ENCODE measurements at places on chromosomes 7 and 10.

DNA sequence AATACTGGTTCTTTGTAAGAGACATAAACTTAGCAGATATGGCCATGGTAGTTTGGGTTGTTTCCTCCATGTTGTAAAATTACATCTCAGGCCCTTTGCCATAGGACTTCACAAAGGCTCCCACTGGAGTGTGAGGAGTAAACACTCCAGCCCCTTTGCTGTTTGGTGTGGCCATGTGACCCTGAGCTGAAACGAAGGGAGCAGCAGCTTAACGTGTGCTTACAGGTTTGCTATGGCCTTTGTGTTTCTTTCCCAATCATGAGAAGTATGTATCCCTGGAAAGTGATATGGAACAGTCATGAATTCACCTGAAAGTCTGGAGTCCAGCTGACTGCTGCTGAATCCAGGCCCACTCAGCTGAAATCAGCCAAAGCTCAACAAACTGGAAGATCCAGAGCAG lies 23.8 kb upstream of the SFTPA1 start:
- no peak for DNase-seq

GRCh38 chr10:92430103-92430502 lies 139.1 kb downstream of the MARCHF5 start:
- DNase-seq: no peak

GRCh38 chr7:25929448-25929847 lies 222.6 kb upstream of the NFE2L3 start:
- no peak for DNase-seq

DNA sequence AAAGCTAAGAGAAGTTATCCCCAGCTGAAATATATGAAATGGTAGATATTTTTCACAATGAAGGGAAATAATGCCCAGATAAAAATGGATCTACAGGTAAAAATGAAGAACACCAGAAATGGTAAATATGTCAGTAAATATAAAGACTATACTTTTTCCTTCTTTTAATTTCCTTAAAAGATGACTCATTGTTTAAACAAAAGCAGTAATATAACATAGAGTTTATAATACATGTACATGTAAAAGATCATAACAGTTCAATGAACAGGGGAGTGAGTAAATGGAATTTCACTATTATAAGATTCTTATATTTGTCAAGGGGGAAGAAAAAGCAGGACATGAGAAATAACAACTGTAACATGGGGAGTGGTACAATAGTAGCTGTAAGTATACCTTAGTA lies 7.4 kb downstream of the POT1 start:
- no peak for DNase-seq

DNA sequence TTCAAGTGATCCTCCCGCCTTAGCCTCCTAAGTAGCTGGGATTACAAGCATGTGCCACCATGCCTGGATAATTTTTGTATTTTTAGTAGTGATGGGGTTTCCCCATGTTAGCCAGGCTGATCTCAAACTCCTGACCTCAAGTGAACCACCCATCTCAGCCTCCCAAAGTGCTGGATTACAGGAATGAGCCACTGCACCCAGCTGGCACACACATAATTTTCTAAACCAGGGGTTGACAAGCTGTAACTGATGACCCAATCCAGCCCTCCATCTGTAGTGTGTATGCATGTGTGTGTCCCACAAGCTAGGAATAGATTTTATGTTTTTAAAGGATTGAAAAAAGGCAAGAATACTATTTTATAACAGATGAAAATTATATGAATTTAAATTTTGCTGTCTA lies 125.9 kb upstream of the INSYN2A start:
- no peak for DNase-seq

GRCh38 chr10:112223725-112224124 lies 40.2 kb upstream of the GPAM start:
- peak; percentile 59 for DNase-seq

DNA sequence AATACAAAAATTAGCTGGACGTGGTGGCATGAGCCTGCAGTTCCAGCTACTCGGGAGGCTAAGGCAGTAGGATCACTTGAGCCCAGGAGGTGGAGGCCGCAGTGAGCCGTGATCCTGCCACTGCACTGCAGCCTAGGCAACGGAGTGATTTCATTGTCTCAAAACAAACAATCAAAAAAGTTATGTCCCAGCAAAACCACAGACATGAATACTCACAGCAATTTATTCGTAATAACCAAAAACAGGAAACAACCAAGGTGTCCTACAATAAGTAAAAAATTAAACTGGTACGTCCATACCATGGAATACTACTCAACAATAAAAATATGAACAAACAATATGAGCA lies 11.6 kb upstream of the CYTH3 start:
- DNase-seq: peak; percentile 85

DNA sequence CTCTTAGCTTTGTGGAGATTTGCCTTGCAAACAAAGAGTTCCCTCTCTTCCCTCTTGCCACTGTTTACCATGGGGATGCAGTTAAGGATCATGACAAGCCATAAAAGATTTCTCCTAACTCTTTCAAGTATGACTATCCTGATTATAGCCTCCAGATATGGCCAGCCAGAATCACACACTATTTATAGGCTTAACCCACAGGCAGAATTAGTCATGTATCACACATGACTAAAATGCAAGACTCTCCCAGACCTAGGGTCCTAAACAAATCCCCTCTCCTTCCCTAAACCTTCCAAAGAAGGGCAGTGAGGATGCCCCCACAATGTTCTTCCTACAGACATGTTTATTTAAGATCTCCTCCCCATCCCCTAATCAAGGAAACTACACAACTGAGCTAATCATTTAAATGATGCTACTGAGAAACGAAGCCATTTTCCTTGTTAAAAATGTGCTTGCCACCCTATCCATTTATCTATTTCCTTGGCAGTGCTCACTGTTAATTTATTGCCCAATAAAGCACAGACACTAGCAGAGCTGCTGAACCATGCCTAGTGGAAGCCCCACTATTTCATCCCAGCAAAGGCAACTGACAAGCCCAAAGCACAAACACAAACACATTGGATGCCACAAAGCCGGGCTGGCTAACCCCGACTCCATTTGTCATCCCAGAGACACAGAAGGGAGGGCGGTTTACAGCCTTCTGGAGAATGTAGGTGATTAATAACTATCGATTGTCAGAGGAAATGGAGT lies 363.4 kb downstream of the KCNMA1 start:
- peak; percentile 73 for DNase-seq

DNA sequence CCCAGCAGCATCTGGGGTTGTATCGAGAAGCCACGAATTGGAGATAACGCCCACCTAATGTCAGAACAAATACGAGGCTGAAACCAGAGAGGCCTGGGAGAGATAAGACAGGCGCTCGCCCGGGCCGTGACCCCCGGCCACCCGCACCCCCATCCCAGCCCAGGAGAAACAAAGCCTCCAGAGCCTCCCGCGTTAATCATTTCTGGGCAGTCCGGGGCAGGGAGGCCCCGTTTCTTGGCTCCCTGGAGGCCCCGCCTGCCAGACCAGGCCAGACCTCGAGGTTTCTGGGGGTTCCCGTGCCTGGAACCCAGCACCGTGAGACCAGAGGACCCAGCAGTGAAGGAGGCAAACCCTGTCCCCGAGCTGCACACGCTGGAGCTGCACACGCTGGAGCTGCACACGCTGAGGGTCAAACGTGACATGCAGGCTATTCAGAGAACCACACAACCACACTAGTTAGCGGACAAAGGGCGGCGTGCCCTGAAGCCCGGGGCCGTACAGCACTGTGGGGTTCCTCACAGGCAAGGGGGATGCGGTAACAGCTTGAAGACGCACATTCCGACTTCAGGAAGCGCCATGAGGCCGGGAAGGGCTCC lies 53.4 kb downstream of the FOXL3 start:
- DNase-seq: no peak

GRCh38 chr7:39451901-39452300 lies 114.3 kb upstream of the YAE1 start:
- no peak for DNase-seq

GRCh38 chr10:62000726-62001125 lies 99.2 kb downstream of the ARID5B start:
- no peak for DNase-seq

DNA sequence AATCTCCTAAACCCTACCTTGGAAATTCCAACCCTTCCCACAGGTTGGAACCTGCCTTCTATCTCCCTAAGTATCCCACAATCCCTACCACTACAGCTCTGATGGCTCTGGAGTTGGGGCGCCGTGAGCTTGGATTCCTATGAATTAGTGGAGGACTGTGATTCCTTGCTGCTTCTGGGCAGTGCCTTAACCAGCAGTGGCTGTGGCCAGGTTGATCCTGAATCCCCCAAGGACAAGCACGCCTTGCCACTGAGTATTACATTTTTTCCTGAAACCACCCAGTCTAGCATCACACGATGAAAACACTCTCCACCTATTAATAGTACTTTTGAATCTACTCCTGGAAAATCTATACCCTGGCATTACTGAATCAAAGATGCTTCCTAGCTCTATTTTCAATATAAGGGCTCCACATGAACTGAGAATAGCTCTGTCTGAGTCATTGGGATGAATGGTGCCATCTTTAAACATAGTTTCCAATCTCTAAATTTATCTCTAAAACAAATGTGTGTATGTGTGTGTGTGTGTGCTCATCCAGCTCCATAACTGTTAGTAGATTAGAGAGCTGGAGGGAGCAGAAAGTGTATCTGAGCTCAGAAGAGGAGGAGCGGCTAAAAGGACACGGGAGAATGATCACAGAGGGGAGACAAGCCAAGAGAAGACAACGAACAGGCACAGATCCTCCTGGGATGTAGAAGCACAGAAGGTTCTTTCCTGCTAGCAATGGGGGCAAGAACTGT lies 11.9 kb upstream of the INPP5F start:
- DNase-seq: no peak

DNA sequence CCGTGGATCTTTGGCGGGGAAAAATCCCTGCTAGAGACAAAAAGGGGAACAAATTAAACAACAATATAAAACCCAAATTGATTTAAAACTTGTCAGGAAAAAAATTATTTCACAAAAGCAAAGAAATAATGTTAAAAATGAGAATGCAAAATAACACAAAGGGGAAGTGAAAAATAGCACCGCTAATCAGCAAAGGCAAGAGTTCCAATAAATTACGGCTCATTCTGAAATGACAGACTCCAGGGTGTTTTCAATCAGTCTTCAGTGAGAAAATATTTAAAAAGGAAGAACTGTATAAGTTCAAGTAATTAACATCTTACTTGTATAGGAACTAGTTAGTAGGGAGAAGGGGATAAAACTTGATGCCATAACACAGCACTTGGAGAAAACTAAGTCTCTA lies 336.8 kb downstream of the LRRTM3 start:
- DNase-seq: no peak

- no peak for DNase-seq
Observed at GRCh38 chr10:128605180-128605579, 479.0 kb upstream of the MKI67 start.

GRCh38 chr7:73717991-73718405 lies 1.5 kb downstream of the STX1A start:
- peak; percentile 91 for DNase-seq

DNA sequence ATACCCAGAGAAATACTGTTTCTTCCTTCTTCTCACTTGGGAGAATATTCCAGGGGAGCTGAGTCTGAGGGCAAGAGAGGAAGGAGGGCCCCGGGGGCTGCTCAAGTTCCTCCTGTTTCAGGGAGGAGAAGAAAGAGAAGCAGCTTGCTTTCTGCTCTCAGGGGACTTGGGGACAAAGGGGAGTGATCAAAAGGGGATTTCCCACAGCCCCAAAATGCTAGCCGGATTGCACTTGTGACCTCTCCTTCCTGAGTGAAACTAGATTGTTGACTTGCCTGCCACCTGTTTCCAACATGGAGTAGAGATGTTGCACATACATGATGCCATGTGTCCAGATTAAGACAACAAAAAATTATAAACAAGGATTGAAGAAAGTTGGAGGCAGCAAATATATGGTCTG lies 28.7 kb upstream of the PDCD4 start:
- no peak for DNase-seq

DNA sequence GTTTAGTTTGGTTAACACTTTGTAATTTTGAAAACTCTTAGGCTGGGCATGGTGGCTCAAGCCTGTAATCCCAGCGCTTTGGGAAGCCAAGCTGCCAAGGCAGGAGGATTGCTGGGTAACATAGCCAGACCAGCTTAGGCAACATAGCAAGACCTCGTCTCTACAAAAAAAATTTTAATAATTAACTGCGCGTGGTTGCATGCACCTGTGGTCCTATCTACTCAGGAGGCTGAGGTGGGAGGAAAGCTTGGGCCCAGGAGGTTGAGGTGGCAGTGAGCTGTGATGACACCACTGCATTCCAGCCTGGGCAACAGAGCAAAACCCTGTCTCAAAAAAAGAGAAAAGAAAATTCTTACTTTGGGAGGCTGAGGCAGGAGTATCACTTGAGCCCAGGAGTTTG lies 18.2 kb downstream of the MYOZ1 start:
- DNase-seq: no peak

- peak; percentile 45 for DNase-seq
Observed at GRCh38 chr10:110209926-110210673, 2.7 kb downstream of the MXI1 start.

DNA sequence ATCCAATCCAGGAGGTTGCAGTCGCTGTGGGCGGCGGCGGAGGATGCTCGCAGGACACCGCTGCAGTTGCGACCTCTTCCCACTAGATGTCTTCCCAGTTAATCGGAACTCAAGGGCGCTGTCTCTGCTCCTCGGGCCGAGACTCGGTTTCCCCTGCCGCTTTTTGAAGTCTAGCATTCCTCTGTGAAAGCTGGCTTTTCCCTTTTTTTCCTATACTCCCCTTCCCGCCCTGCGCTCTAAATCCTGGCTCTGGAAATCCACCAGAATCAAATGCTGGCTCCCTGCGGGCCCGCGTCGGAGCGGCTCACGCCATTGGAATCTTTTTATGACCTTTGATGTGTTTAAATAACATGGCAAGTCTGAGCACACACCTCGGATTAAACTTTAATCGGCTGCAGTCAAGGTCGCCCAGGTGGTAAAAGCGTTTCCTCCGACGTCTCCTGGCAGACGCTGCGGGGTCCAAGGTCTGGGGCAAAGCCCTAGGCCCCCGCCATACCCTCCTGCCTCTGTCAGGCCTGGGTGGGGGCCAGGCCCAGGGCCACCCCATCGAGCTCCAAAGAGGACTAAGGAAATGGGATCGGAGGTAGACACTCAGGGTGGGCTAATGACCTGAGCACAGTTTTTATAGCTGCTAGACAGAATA lies 10.7 kb upstream of the HOXA13 start:
- DNase-seq: no peak

DNA sequence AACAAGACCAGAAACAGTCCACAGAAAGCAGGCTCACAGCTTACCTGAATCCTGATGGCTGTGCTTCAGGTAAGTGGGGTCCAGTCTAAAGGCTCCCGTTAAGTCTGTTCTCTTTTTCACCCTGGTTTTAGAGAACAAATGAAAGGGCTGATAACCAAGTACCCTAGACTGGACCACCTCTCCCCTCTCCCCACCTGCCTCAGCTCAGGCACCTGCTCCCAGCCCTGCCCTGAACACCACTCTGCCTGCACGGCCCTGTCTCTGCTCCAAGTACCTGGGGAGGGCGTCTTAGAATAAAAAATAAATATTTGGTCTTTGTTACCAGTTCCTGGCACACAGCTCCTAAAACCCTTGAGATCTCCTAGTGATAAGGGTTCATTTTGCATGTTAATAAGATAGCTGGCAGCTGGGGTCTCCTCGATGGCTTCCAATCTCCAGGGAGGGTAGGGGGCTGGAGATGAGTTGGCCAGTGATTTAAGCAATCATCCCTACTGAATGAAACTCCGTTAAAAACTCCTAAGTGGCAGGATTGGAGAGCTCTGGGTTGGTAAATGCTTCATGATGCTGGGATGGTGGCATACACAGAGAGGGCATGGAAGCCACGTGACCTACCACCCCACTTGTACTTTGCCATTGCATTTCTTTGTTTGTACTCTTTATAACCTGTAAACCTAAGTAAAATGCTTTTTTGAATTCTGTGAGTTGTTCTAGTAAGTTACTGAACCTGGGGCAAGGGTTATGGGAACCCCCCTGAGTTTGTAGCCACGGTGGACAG lies 29.8 kb upstream of the FIGNL1 start:
- no peak for DNase-seq
